ENCODE measurements at places on chromosomes 1 and 21.

DNA sequence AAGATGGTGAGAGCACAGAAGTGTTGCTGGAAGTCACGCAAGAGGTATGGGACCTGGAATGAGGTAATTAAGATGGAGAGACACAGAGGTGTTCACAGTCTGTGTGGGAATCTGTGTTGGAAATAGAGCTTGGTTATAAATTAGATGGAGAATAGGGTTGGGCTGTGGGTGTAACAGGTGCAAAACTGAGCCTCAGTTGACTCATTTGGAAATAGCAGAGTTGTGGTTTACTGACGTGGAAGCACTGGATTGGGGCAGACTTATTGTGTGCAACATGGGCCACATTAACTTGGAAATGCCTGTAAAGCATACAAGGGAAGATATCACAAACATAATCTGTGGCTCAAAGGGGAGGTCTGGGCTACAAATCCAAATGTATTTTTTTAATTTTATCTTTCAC, 13.0 kb downstream of the CAMSAP2 start:
- DNase-seq = no peak

GRCh38 chr1:171940368-171940767, 99.1 kb downstream of the DNM3 start:
- no peak for DNase-seq

DNA sequence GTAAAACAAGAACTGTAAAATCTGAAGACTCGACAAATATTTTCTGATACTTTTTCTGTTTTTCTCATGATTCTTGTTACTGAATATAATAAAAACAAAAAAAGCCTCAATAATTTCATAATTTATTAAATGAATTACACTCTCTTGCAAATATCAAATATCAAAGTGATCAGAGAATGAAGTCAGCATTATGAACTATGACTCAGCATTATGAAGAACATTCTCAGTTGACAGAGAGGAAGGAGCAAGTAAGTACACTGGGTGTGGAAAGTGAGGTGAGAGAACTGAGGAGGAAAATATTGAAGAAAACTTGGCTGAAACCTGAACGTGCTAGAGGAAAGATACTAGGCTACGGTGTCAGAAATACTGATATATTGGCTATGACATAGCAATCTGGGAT, 529.5 kb downstream of the KCNT2 start:
- no peak for DNase-seq

- DNase-seq = no peak
Measured at GRCh38 chr1:167650269-167651160, 20.5 kb downstream of the RCSD1 start.

DNA sequence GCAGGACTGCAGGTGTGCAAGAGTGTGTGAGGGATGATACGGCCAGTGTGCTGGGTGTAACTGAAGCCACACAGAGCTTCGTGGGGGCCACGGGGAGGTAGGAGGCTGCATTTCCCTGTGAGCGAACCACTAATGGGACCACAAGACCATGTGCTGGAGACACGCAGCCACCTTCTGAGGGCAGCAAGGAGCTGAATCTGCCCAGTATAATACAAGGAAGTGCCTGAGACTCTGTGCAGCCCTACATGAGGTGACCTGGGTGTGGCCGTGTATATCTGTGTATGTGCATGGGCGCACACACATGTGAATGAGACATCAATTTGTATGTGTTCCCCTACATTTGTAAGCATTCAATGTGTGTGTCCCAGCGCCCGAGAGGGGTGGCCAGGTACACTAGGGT, 50.8 kb downstream of the CHD5 start:
- no peak for DNase-seq

DNA sequence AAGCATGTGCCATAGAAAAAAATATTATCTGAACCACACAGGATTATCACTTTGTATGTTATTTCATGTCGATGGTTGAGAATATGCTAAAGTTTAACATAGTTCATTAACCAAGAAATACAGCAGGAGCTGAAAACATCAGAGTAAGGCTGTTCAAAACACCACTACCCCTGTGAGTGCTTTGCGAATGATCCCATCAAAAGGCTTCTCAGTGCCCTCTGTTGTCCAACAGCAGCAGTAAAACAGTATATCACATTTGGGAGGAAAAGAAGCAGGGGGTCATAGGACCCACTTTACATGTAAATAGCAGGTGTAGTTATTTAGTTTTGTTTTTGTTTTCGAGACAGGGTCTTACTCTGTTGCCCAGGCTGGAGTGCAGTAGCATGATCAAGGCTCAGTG, 289.4 kb upstream of the FMN2 start:
- no peak for DNase-seq

DNA sequence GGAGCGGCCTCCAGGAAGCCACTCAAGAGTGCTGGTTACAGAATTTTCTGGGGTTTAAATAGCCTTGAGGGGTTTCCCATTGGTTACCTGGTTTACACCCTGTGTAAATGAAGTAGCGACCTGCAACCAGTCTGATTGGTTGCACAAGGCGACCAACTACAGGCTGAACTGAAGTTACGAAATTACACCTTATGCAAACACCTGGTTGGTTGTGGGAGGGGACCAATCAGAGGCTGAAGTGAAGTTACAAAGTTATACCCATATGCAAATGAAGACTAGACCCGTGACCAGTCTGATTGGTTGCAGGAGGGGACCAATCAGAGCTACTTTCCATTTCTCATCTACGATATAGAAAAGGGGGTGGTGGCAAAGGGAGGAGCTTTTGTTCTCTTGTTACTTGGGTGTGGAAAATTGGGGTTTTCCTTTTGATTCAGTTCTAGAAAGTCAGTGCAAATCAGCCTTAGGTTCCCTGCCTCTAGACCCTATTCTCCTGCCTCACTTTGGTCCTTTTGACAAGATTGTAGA, 22.2 kb upstream of the C1orf174 start:
- no peak for DNase-seq

DNA sequence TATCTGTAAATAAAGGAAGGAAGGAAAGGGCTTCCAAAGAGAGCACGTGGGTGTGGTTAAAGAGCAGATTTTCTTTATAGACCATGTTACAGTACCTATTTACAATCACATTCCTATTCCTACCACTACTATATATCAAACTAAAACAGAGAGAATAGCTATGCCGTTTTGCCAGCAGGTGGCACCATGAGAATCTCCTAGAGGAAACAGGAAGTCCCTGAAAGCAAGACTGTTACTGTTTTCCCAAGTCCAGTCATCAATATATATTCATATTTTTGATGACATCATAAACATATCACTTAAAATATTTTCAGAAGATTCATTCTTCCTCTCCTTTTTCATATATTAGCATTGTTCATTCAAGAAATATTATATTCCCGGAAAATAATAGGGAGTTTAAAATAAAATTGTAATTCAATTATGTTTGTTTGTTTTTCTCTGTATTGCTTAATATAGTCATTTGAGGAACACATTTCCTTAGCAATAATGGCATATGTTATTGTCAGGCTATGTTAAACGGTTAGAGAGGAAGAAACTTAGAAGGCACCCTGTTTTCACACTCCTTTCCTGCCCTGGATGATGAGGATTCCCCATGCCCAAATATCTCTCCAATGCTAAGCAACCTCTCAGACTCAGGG, 6.6 kb downstream of the CCDC190 start:
- DNase-seq = peak; percentile 54

DNA sequence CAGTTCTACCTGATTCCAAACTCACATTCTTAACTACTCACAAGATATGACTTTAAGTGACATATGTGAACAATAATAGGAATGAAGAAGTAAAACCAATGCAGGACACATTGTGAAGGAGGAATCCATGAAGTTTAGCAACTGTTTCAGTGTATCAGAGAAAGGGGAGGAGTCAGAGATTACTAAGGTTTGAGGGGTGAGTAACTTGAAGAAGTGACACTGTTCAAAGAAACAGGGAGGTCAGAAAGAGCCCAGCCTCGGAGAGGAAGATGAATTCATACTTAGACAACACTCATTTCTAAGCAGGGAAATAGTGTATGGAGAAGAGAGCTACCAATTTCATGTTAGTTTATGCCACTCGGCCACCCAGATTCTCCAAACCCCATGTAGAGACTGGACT, 28.2 kb upstream of the RPF1 start:
- no peak for DNase-seq

GRCh38 chr1:79737193-79737592, 730.7 kb upstream of the ADGRL4 start:
- DNase-seq = no peak

DNA sequence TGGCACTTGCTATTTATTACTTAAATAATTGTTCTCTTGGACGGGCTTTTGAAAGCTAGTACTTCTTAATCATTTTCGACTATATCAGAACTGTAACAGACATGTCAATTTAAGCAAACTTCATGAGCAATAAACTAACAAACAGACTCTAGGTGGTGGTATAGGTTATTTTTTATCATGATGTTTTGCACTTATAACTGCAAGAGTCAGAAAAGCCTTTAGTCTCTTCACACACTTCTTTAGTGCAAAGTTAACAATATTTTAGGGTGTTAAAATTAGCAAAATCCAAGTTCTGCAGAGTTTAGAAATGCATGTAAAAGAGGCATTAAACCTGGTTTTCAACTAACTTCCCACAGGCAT, 2.2 kb downstream of the NRIP1 start:
- no peak for DNase-seq

DNA sequence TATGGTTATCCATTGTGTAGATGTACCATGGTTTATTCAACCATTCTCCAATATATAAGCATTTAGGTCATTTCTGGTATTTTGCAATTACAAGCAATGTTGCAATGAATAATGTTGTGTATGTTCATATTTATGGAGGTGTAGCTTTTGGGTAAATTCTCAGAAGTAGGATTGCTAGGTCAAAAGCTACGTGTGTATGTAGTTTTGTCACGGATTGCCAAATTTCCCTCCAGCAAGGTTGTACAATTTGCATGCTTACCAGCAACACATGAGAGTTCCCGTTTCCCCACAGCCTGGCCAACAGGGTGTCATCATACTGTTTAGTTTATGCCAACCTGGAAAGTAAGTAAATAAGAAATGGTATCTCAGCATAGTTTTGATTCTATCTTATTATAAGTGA, 36.3 kb downstream of the IGSF5 start:
- DNase-seq = no peak

GRCh38 chr1:63960326-63960725, 186.5 kb downstream of the ROR1 start:
- no peak for DNase-seq

- no peak for DNase-seq
Measured at GRCh38 chr1:92444351-92444750, 42.4 kb downstream of the GFI1 start.

GRCh38 chr1:1355416-1355815, 2.9 kb downstream of the MXRA8 start:
- no peak for DNase-seq

- no peak for DNase-seq
Measured at GRCh38 chr21:32087447-32087846, 191.4 kb downstream of the MIS18A start.

DNA sequence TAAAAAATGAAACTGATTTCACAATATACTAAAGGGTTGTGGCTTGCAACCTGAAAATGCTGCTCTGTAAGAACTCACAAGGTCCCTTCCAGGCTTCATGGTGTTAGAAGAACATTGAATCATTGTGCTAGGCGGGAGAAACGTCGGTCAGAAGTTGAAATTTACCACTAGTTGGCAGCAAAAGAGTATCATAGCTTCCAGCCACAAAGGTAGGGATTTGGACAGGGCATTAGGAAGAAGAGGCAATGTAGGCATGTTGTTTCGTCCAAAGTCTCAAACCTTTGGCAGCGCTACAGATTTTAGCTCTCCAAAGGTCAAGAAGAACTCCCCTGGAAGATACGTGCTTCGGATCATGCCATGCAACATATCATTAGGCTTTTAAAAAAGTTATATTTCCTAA, 62.5 kb upstream of the ZP4 start:
- DNase-seq = no peak

GRCh38 chr1:190147616-190148015, 330.0 kb downstream of the BRINP3 start:
- DNase-seq = no peak

DNA sequence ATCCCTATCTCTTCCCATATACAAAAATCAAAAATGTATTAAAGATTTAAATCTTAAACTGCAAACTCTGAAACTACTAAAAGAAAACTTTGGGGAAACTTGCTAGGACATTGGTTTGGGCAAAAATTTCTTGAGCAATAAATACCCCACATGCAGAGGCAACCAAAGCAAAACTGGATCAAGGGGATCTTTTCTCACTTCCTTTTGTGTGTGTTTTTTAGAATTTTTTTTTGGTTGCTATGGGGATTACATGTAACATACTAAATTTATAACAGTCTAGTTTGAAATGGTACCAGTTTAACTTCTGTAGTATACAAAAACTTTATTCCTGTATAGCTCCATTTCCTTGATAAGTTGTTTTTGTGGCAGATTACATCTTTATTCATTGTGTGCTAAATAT, 16.8 kb downstream of the MAST2 start:
- DNase-seq = no peak

DNA sequence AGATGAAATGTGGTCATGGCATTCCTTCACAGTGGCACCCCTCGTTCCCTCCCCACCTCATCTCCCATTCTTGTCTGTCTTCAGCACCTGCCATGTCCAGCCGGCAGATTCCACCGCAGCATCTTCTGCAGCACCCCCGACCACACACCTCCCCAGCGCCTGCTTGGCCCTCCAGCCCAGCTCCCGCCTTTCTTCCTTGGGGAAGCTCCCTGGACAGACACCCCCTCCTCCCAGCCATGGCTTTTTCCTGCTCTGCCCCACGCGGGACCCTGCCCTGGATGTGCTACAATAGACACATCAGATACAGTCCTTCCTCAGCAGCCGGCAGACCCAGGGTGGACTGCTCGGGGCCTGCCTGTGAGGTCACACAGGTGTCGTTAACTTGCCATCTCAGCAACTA, 67.1 kb upstream of the FAM3B start:
- DNase-seq = no peak

GRCh38 chr21:39430457-39430856, 15.1 kb downstream of the LCA5L start:
- DNase-seq = no peak

DNA sequence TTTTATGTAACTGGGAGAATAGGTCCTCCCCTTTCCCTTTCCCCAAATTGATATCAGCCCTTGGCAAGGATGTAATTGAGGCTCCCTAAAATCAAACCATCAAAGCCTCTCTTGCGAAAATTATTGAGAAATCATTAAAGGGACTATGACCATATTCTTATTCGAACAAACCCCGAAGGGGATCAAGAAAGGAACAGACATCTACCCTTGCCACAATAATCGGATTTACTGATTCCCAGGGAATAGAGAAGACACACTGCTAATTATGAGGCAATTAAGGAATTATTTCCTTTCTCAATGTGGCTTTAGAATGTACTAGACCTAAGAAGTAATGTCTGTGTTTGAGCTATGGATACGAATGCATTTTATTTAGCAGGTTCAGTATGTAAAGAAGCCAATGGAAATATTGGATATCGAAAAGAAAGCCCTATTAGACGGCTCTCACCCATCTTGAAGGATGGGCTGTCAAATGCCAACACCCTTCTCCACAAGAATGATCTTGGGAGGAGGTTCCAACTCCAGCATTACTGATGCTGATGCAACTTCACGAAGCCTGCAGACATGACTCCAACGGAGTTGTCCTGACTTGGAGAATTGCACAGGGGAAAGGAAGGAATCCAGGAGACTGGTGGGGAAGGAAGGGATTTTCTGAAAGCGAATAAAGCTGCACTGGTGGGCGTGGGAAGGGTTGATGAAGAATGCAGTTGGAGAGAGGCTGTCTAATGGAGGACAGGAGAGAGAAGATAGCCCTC, 11.6 kb upstream of the PTPRF start:
- no peak for DNase-seq
